ENCODE measurements at places on chromosomes 4 and X.

DNA sequence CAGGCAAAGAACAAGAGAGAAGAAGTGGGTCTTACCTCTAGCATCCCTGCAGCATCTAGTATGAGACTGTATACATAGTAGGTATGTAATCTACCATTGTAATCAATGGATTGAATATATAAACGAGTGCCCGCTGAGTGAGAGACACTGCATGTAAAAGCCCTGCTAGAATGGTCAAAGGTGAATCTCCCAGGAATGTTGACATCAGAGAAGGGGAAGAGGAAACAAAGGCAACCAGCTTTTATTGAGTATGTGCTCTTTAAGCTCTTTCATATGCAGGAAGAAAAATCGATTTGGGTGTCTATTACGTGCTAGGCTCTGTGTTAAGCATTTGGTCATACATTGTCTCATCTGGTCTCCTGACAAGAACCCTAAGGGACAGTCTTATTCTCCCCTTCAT is 91.9 kb upstream of the KLHL13 start:
- DNase-seq, result no peak

DNA sequence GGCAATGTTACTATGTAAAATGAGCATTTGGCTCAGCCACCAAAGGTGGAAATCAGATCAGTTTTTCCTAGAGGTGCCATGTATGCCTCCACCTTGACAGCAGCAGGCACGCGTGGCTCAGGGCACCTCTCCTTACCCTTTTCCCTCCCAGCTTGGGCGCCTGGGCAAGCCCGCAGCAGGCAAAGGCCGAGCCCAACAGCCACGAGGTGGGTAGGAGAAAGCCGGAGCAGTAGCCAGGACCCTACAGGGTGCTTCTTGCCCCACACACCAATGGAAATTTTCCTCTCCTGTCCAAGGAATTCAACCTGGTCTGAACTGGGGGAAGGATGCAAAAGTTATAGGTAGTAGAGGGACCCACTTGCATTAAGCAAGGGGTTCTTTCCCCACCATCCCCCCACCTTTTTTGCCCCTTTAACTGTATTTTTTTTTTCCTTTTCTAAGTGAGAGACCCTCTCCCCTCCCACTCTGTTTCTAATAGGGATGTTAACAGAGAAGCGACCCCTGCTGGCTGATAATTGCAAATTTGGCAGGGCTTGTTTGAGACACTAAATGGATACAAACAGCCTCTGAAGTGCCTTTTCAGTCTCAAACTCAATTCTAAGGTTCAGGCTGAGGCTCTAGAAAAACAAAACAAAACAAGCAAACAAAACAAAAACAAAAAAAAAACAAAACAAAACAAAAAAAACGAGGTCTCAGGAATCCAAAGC is 895.1 kb downstream of the PCDH18 start:
- DNase-seq, result no peak

DNA sequence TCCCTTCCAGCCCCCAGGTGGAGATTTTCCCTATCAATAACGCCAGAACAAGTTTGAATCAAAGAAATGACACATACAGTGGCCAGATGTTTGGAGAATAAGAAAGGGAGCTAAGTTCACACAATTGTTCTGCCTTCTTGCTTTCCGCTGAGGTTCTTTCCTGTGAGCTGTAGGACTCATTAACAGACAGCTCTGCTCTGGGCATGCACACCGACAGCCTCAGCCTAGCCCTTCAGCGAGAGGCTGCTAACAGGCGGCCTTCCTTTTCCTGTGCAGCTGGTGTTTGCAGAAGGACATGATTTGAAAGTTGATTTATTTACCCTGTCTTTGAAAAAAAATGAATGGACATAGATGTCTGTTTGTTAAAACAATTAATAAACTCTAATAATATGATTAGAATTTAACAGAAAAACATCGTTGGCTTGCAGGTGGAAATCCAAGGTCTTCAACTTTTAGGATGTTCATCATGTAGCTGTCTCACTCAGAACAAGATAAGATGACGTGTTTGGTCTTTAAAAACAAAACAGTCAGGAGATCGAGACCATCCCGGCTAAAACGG is 183.3 kb downstream of the KDR start:
- peak; percentile 49 for DNase-seq

DNA sequence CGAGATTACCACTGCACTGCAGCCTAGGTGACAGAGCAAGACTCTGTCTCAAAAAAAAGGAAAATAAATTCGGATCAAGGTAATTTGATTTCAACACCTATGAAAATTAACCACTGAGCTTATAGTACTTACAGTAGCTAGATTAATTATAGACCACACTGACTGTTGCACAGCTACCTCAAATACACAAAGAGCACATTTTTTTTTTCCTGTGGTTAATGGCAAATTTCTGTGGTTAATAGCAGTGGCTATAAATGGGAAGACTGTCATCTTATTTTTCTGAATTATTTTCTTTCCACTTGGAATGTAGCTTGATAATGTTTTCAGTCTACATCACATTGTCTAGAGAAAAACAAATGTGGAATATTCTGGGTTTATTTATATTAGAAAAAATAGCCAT is 1661.6 kb upstream of the PCDH7 start:
- DNase-seq, result no peak

DNA sequence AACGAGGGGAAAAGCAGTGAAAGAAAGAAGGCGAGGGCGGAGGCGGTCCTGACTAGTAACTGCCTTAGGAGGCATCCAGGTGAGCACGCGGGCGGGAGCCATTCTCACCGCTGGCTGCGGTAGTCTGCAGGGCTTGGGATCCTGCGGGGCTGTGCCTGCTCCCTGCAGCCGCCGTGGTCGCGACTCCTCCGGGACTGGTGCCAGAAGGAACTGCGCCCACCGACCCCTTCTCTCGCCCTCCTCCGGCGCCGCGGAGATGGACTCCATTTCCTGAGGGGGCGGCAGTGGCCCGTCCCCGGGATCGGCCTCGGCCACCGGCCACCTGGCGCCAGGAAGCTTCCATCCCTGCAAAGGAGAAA is 543 bp downstream of the NFXL1 start:
- peak; percentile 22 for DNase-seq

- DNase-seq, result peak; percentile 45
Observed at GRCh38 chr4:76881375-76881774, 16.6 kb downstream of the SOWAHB start.

DNA sequence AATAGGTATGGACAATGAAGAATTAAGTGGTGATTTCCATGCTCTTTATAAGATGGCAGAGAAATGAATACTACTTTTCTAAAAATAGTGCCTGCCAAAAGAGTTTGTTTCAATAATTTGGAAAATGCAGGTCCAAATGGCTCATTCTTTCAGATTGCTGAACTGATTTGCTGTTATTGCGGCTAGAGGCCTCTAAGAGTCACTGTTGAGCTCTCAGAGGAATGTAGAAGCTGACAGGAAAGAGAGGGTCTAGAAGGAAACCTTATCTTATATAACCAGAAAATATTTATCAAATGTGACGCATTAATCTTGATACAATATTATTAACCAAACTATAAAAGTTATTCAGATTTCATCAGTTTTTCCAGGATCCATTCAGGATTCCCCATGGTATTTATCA is 65.7 kb upstream of the PAGE1 start:
- no peak for DNase-seq

GRCh38 chr4:164215113-164215741 is 538.7 kb upstream of the SMIM31 start:
- DNase-seq, result peak; percentile 38

GRCh38 chr4:42768125-42768748 is 111.3 kb upstream of the ATP8A1 start:
- no peak for DNase-seq

GRCh38 chr4:32847461-32847860 is 2127.3 kb downstream of the PCDH7 start:
- DNase-seq, result no peak

- peak; percentile 0 for DNase-seq
Observed at GRCh38 chr4:46270986-46271596, 118.8 kb downstream of the GABRA2 start.

GRCh38 chrX:15435836-15436619 is 51.8 kb upstream of the VEGFD start:
- DNase-seq, result no peak

GRCh38 chrX:15674514-15674840 is 9.9 kb upstream of the CLTRN start:
- DNase-seq, result no peak

DNA sequence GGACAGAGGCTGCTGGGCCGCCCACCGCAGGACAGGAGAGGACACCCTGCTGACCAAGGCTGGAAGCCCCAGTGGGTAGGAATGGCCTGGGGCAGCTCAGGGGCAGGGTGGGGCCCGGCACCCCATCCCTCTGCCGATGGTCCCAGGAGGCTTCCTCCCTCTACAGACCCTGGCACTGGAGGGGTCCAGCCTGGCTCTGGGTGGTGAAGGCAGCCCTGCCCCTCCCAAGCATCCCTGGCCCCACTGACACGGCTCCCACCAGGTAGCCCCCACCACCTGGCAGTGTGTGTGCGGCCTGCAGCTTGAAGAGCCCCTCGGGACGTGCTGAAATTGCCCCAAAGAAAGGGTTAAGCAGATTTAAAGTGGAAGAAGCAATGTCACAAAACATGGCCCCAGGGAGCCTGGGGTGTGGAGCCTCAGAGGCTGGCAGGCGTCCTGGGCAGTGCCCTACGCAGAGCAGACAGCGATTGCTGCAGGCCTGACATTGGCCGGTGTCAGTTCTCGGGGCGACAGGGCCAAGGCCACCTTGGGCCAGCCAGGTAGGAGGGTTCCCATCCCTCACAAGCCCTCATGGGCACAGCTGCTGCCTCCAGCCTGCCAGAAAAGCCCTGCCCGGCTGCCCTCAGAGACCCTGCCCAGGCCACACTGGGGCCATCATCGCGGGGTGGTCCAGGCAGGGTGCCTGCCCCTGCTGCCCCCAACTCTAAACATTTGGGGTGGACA is 80.5 kb downstream of the FAM53A start:
- no peak for DNase-seq

GRCh38 chrX:125507119-125507518 is 187.4 kb downstream of the TEX13C start:
- no peak for DNase-seq

- no peak for DNase-seq
Observed at GRCh38 chr4:82463221-82463620, 32.8 kb downstream of the ENOPH1 start.

GRCh38 chr4:3437582-3437936 is 4.2 kb upstream of the HGFAC start:
- no peak for DNase-seq

DNA sequence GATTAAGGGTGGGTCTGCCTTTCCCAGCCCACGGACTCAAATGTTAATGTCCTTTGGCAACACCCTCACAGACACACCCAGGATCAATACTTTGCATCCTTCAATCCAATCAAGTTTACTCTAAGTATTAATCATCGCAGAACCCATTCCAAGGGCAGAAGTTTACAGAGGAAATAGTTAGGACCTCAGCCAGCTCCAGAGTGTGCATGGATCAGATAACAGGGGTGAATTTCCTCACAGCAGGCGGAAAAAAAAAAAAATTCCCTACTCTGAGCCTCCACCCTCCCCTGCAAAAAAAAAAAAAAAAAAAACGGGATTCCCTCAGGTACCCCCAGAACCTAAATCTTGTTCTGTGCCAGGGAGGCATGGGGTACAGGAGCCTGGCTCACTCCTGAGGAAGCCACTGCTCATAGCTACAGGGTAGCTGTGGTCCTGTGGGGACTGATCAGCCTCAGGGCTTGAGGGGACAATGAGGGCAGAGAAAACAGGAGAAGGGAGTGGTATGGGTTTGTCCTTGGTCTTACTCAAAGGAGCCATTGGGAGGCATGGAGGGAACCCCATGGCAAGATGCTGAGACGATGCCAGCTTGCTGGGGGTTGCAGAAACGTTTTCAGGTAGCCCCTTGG is 113.0 kb downstream of the DHRSX start:
- DNase-seq, result no peak

- no peak for DNase-seq
Observed at GRCh38 chr4:74638001-74638400, 156.3 kb downstream of the BTC start.

DNA sequence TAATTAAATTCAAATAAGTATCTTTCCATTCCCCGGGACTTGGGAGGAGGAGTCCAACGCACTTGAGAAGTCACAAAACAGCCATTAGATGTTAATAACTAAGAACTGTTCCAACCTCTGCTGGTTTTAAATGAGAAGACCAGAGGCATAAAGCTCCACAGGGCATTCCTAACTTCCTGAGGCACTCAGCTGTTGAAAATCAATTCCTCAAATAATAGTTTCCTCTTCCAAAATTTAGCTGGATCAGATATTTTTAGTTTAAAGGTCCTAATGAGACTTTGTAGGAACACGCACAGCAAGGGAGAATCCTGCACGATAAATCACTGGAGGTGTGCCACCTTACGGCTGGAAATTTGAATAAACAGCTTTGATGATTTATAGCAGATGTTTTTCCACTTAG is 504.3 kb upstream of the ZFP42 start:
- no peak for DNase-seq

DNA sequence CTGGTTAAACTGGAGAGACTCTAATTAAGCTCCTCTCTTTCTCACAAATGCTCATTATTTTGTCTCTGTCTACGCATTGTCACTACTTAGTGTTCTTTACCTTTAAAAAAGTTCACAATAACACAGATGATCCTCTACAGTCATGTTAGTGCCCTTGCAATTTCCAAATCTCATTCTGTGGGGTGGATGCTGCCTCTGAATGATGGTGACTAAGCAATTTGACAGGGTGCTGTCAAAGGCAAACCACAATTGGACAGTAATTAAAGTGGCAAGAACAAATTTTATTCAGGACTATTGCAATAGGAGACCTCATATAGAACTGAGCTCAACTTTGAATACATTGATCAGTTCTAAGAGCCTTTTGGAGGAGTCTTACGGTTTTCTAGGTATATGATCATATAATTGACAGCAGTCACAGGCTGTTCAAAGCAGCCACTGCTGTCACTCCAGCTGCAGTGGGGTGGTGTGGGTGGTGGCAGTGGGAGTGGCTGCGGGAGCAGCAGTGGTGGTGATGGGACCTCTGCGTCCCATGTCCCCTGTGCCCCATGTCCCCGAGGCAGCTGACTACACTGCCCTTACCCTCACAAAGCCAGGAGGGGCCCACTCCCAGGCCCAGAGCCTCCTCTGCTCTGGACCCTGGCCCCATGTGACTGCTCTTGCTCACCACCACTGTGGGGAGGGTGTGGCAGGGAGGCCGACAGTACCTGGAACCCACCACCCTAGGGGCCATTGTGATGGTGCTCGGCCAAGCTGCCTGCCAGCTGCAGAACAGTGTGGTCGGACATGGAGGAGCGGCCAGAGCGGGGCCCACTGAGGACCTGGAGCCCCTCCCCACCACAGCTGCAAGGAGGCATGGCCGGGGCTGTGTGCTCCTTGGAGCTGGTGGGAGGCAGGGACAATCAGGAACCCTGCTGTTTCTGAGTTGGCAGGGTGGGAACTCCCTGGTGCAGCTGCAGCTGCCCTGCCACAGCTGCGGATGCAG is 30.4 kb upstream of the PAGE1 start:
- DNase-seq, result no peak

GRCh38 chr4:4754641-4755040 is 104.8 kb upstream of the MSX1 start:
- no peak for DNase-seq

- no peak for DNase-seq
Observed at GRCh38 chr4:16120720-16121119, 36.9 kb upstream of the PROM1 start.
